ENCODE measurements at places on chromosomes 4 and X. TPM values are rescaled to one million over a fixed set of nuclear protein-coding genes. Genes with fewer than 3 reads are reported as not detected.

DNA sequence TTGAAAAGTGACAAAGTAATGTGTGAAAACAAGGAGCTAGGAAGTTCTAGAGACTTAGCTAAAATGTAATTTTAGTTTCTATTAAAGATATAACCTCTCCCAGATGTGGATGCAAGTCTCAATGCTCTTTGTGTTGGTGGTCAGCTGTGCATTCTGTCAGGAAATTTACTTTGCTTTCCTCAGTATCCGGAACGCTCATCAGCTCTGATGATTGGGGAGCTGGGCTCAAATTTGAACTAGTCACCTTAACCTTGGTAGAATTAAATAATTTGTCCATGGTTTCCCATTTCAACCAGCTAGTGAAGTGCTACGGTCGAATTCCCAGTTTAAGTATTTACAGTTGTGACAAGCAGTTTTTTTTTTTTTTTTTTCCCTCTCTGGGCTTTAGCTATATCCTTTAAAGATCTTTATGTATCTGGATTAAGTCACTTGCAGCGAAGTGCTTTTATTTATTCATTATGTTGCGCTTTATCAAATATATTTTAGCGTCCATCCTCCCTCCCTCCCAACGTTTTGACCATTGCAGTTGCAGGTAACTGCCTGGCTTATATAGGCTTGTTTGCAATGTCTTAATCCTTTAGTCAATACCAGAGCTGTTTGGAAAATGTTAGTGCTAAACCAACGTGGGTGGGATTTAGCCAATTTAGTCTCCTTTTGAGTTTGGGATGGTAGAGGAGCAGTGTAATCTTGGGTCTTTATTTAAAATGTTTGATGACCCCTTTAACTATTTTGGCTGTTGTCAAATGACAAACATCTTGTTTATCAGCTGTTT, 2.1 kb downstream of the OGT start:
- no peaks in the 10 kb centered on the region for H3K27me3 ChIP-seq
- H3K4me3 ChIP-seq = peak overlapping the region; percentile 70
- no peak for DNase-seq
- H3K27ac ChIP-seq = peak overlapping the region; percentile 95

- no peak overlapping the region for H3K27ac ChIP-seq
- H3K36me3 ChIP-seq = no peaks in the 10 kb centered on the region
- H3K4me3 ChIP-seq = no peak overlapping the region
- no peaks in the 10 kb centered on the region for H3K27me3 ChIP-seq
- no peak for DNase-seq
- no peaks in the 10 kb centered on the region for H3K4me1 ChIP-seq
Observed at GRCh38 chrX:120727452-120727851, 97.6 kb upstream of the C1GALT1C1 start.

DNA sequence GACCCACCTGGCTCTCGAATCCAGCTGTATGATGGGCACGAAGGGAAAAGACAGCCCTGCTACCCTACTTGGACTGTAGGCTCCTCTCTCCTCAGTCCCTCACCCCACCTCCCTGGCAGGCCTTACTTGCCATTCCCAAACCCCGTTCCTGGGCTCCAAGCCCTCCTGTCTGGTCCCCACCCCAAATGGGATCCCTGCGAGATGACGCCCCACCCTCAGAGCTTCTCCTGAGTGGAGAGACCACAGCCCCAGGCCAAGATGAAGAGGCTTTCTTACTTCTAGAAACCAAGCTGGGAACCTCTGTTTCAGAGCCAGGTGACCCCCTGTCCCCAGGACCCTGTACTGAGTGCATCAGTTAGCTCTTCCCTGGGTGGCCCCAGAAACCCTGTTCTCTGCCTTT, 4.5 kb downstream of the NALF2 start:
- peaks cover 35% of the 10 kb centered on the region for H3K27me3 ChIP-seq
- H3K4me3 ChIP-seq = no peak overlapping the region
- no peak for DNase-seq
- H3K36me3 ChIP-seq = no peaks in the 10 kb centered on the region

STOX2 gene
- 10.8 TPM for total RNA-seq

GRCh38 chr4:171629182-171629581, 184.0 kb upstream of the GALNTL6 start:
- H3K36me3 ChIP-seq = no peaks in the 10 kb centered on the region
- no peak overlapping the region for H3K4me3 ChIP-seq
- no peaks in the 10 kb centered on the region for H3K4me1 ChIP-seq
- no peak for DNase-seq

DNA sequence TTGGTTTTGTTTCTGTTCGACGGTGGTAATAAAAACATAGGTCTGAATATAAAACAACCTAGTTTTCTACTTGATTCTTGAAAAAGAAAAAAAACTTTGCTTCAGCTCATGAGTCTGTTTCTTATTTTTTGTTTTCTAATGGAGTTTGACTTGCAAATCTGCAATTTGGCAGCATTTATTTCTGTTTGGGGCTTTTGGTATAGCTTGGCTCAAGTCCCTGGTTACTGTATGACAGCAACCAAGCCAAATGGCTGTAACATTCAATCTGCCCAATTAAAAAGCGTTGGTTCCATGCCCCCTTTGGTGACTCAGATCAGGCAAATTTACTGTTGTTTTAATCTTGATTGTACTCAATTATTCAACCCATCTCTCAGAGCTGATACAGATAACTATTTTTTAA, 263.4 kb downstream of the GRIA3 start:
- no peak overlapping the region for H3K4me3 ChIP-seq
- no peaks in the 10 kb centered on the region for H3K4me1 ChIP-seq
- no peak overlapping the region for H3K27ac ChIP-seq

DNA sequence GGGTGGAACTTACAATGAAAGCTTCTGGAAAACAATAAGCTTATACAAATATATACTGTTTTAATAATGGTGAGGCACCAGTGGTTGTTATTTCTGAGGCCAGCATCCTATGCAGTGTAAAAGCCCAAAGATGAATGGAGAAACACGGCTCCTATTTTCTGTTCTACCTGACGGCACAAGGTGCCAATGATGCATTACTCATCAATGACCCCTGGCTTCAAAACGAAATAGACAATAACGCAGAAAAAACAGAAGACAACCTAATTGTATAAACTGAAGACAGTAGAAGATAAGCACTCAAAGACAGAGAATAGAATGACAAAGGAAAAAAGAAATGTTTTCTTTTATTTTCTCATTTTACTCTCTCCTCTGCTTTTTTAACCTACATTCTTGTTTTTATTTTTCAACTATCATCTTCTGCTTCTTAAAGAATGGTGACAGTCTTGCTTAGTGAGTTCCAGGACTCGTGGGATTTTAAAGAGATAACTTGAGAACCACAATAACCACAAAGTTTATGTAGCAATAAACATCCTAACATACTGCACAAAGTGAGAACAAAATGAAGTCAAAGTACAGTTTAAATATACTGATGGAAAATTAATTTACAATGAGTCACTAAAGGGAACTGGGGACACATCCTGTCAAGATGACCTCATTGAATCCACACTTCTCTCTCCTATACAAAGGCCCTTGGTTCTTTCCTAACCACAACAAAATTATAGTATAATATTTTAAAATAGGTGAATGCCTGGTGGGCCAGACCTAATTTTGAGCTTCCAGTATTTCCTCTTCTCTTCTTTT, 169.8 kb downstream of the BTC start:
- H3K36me3 ChIP-seq = no peaks in the 10 kb centered on the region
- H3K4me1 ChIP-seq = no peaks in the 10 kb centered on the region
- DNase-seq = no peak
- no peaks in the 10 kb centered on the region for H3K27me3 ChIP-seq
- H3K27ac ChIP-seq = no peak overlapping the region
- no peak overlapping the region for H3K4me3 ChIP-seq

- no peak for DNase-seq
- H3K4me3 ChIP-seq = no peak overlapping the region
- H3K36me3 ChIP-seq = no peaks in the 10 kb centered on the region
- no peak overlapping the region for H3K27ac ChIP-seq
Observed at GRCh38 chrX:33087411-33087810, 123.9 kb downstream of the DMD start.

GRCh38 chr4:113619526-113619925, 142.0 kb downstream of the CAMK2D start:
- H3K27me3 ChIP-seq = no peaks in the 10 kb centered on the region
- H3K4me1 ChIP-seq = peaks cover 13% of the 10 kb centered on the region
- no peak for DNase-seq

DNA sequence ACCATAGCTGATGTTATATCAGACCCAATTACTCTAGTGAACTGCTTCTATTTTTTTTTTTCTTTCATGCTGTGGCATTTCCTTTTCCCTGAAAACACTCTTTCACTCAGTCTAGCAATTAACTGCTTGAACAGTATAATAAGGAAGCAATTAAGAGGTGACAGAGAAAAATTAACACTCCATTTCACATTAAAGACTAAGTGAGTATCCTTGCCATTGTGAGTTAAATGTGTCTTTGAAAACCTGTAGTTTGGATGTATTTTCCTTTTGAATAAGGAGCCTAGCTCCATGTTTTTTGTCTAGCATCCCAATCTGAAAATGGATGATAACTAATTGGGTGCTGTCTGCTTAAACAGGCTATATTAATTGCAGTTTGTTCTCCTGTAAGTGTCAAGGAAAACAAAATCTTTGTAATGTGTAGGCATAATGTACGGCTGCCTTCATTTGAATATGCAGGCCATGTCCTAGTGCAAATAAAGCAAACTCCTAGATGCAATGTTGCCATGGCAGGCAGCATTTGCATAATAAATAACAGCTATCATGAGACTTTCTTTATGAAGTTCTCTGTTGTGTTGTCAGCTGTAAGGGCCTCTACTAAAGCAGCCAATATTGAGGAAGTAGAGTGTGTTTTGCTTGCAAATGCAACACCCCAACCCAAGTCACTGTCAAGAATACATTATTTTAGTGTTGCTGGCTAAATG, 416.7 kb downstream of the ZIC3 start:
- no peaks in the 10 kb centered on the region for H3K4me1 ChIP-seq
- H3K4me3 ChIP-seq = no peak overlapping the region
- DNase-seq = no peak
- no peak overlapping the region for H3K27ac ChIP-seq

DNA sequence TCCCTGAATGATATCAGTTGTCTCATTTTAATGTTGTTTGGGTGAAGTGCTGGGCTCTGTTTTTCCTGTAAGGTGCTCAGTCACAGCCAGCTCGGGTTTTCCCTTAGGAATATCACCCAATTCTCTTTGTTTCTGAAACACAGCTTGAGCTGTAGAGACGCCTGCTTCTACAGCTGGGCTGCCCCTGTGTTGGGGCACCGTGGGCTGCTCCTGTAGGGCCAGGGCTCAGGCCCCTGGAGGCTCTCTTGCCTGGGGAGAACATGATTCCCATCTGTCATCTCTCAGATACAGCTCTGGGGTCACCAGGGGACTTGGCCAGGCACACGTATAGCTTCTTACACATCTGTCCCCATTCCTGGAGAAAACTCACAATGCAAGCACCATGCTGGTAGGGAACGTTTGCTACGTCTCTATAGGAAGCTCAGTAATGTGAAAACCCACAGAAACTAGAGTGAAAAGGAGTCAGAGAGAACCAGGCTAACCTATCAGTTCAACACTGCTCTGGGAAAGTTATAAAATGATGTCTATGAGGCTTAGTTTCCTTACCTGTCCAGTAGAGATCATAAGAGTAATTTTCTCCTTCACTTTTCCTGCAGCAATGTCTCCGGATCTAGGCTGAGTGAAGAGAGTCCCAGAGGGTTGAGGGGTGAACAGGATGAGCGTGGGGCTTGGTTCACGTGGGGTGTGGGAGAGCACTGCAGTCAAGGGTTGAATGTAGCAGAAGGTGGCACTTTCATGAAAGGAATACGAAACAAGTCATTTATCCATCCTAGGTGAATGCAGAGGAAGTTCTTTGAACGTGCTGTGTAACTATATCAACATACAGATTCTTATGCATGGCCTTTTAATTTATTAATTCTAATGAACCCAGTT, 14.5 kb downstream of the FHDC1 start:
- no peak for DNase-seq
- H3K4me1 ChIP-seq = no peaks in the 10 kb centered on the region
- H3K36me3 ChIP-seq = peaks cover 9% of the 10 kb centered on the region
- no peak overlapping the region for H3K27ac ChIP-seq

DNA sequence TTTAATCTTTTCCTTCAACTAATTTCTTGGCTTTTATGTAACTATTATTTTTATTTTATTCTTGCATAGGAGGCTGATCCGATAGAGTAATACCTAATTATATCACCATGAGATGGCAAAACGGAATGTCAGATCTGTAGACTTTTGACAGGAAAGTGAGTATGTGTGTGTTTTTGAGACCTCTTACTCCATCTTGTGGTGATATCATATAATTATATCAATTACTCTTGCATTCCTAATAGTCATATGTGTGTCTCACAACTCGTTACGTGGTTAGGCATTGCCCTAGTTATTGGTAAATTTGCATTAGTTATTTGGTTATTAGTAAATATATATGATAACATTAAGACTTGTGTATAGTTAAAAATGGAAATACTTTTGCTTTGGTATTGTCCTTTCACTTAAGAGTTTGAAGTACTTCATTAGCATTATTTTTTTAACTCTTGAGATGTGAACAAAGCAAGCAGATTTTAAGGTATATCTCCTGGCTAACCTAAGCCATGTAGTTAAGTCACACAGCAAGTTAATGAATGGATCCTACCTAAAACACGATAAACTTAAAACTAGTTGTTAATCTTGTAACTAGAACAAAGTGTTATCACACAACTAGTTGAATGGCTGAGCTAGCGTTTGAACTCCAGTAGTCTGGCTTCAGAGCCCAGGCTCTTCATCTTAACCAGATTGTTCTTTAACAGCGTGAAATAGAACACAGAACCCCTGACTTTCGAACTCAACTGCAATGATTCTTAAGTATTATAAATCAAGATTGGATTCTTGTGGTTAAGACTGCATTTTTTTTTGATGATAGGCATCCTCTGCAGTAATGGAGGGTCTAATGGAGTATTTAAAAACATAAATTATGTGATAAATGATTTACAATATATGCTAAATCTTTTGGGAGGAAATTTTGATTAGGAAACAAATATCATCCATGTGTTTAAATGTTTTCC, 67.1 kb downstream of the PGRMC2 start:
- no peaks in the 10 kb centered on the region for H3K36me3 ChIP-seq
- no peak overlapping the region for H3K27ac ChIP-seq
- DNase-seq = no peak
- H3K4me3 ChIP-seq = no peak overlapping the region

MED12 gene
- total RNA-seq = 30.4 TPM

FAM184B gene
- total RNA-seq = not detected

- H3K4me1 ChIP-seq = peaks cover 18% of the 10 kb centered on the region
- H3K27me3 ChIP-seq = peaks cover 29% of the 10 kb centered on the region
- no peak for DNase-seq
- no peaks in the 10 kb centered on the region for H3K36me3 ChIP-seq
Observed at GRCh38 chr4:167230744-167231143, 3.5 kb downstream of the SPOCK3 start.

DNA sequence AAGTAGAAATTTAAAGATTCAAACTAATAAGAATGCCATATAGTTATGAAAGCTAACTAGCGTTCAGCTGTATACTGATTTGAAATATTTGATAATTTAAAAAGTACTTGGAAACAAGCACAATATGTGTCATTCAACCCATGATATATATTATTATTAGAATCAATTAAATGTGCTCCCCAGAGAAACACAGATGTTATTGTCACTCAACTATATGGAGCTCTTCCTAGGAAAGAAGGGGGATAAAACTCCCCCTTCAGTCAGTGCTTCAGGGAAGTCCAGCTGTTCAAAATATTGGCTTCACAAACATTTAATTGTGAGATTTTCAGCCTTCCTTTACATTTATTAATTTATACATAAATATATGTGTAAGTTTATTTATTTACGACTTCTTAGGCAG, 135.9 kb downstream of the SLC4A4 start:
- no peak overlapping the region for H3K4me3 ChIP-seq
- H3K4me1 ChIP-seq = no peaks in the 10 kb centered on the region
- H3K27ac ChIP-seq = no peak overlapping the region
- H3K27me3 ChIP-seq = no peaks in the 10 kb centered on the region
- DNase-seq = no peak

GRCh38 chr4:151917145-151917734, 156.4 kb upstream of the GATB start:
- H3K4me3 ChIP-seq = no peak overlapping the region
- H3K27me3 ChIP-seq = no peaks in the 10 kb centered on the region
- no peaks in the 10 kb centered on the region for H3K36me3 ChIP-seq
- no peaks in the 10 kb centered on the region for H3K4me1 ChIP-seq
